ENCODE measurements at places on chromosomes 16 and 17.

GRCh38 chr17:72390675-72391508 lies 270.1 kb downstream of the SOX9 start:
- DNase-seq = no peak

DNA sequence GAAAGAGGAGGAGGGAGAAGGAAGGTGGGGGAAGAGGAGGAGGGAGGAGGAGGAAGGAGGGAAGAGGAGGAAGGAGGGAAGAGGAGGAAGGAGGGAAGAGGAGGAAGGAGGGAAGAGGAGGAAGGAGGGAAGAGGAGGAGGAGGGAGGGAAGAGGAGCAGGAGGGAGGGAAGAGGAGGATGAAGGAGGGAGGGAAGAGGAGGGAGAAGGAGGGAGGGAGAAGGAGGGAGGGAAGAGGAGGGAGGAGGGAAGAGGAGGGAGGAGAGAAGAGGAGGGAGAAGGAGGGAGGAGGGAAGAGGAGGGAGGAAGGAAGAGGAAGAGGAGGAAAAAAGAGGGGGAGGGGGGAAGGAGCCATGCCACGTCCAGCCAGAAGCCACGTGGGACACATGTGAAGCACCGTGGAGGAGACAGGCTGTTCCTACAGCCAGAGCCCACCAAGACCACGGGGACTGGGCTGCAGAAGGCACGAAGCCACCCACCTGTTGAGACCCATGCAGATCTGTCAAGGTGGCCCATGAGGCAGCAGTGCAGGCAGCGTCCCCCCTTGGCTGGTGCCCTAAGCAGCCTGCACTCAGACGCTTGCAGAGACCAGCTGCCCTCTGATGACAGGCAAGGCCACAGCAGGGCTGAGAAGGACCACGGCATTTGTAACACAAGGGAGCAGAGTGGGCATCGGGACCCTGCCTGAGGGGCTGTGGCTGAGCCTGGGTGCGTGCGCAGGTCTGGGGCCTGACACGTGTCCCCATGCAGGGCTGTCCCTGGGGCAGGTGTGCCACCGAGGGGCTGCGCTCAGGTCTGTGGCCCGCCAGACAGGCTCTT lies 10.3 kb downstream of the NDUFAF8 start:
- DNase-seq = no peak

DNA sequence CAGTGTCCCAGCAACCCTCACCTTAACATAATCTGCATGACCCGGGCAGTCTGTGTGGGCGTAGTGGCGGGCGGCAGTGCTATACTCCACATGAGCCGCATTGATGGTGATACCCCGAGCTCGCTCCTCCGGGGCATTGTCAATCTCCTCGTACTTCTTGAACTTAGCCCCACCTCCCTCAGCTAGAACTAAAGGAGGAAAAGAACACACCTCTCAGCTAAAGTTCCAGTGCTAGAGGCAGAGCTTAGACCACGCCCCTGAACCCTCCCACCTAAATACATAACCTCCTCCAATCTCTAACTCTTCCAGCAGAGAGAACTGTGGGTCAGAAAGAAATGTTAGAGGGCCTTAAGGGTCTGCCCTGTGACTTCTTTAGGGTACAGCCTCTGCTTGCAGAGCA lies 855 bp downstream of the TUFM start:
- peak; percentile 82 for DNase-seq

DNA sequence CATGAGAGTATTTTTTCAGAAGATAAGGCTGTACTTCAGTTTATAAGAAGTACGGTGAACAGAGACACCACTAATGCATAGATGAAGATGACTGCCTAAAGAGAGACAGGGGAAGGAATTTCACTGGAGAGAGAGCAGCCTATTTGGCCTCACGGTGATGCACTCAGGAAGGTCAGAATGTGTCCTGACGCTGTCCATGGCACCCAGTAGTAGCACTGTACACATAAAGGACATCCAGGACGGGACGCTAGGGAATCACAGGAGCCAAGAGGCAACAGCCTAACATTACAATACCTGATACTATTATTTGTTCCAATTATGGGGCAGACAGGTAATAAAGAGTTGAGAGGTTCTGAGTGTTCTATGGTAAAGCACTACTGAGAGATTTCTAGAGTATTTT lies 24.9 kb upstream of the LRRC37A start:
- no peak for DNase-seq

DNA sequence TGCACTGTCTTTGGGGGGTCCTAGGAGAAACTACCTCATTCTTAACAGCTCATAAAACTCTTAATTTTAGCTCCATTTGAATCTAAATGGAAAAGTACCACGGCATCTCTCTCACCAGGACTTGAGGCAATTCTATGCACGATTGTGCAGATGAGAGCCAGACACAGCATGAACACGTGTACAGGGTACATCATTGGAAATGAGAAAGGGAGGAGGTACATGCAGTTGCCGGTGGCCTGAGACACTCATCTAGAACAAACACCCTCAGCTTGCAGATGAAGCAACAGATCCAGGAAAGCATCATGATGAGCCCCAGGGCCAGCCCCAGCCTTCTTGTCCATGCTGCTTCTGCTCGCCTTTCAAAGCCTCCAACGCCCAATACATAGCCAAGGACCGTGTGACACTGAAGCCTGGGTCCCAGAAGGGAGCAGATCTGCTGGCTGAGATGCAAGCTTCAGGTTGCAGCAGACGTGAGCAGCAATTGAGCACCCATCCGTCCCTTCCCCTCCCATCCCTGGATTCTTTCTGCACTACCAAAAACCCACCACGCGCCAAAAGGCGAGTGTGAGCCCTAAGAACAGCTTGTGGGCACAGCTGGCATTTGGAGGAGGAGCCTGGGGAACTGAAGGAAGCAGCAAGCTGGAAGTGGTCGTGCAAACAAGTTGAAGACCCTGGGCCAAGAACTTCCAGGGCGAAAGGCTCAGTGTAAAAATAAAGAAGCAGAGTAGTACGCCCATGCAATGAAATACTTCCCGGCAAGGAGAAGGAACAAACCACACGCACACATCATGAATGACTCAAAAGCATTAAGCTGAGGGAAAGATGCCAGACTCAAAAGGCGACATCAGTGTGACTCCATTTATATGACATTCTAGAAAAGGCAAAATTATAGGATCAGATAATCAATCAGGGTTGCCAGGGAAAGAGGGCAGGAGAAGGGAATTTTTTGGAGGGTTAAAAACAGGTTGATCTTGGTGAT lies 7.3 kb upstream of the RCVRN start:
- no peak for DNase-seq

- no peak for DNase-seq
These were observed 14.4 kb downstream of the SNN start for GRCh38 chr16:11682655-11683096.

GRCh38 chr17:69093279-69093789 lies 32.6 kb upstream of the ABCA9 start:
- DNase-seq = no peak

- no peak for DNase-seq
These were observed 4.1 kb downstream of the ZNF624 start for GRCh38 chr17:16649585-16649984.

DNA sequence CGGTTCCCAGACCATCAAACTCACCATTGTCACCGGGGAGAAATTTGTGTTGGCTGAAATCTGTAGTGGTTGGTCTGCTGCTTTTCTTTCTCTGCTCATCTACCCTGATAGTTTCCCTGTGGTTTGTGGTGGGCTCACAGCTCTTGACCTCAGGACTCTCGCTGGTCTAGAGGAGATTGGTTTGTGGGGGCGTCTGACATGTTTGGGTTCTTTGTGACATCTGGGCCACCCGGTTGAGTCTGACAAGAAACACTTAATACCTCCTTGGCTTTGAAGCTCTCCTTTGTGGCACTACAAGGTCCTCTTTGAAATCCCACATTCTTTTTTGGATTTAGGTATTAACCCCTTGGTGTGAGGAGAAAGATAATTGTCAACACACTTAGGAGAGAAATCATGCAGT lies 662.0 kb downstream of the WWOX start:
- no peak for DNase-seq

GRCh38 chr17:56596691-56597494 lies 3.4 kb downstream of the NOG start:
- DNase-seq = no peak

DNA sequence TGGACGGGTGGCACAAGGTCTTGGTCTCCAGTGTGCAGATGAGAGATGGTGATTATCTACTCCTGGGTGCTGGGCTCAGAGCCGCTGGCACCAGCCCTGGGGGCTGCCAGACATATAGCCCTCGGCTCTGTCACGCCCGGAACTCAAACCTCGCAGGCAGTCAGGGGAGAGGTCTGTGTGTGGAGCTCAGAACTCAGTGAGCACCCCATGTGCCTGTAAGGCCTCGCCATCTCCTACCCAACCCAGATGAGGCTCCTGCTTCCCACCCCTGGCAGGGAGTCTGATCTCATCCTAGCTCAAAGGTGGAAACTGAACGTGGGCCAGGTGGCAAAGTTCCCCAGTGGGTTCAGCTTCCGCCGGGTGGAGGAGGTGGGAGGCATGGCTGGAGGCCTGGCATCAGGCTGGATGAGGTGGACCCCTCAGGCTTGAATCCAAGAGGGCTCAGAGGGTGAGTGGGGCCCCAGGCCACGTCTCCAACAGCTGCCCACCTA lies 22.6 kb upstream of the NPTX1 start:
- DNase-seq = no peak

DNA sequence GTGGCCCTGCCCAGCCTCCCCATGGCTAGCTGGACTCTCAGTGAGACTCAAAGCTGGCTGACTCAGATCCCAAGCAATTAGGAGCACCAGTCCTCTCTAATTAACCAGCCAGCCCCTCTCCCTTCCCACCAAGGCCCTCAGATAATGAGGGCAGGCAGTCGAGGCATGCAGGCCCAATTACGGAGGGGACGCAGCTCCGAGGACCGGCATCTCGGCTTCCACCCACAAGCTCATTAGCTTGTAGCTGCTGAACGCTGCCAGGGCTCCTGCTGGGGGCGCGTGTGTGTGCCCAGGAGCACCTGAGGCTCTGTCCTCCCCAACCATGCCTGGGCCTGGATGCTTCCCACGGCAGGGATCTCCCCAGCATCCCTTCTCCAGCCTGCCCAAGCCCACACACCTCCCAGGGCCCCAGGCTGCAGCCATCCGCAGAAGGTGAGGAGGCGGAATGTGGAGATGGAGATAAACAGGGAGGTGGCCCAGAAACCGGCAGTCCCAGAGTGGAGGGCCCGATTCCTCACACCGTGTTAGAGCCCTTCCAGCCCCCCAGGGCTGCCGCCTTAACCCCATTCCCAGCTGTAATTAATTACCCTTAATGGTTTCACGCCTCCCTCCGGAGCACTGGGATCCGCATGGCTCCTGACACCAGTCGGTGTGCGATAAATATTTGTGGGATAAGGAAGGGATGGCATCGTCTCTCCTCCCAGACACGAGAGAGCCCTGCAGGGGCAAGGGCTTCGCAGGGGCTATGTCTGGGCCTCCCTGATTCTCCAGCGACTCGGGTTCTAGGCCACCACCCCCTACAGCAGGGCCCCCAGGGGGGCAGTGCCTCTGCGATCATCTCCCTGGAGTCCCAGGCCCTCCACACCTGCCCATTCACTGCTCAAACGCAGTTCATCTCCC lies 42.2 kb downstream of the RPH3AL start:
- no peak for DNase-seq

- DNase-seq = peak; percentile 29
These were observed 507.0 kb downstream of the MAF start for GRCh38 chr16:79093554-79093967.

- DNase-seq = no peak
These were observed 900 bp downstream of the HAP1 start for GRCh38 chr17:41733348-41734138.

- DNase-seq = no peak
These were observed 121.2 kb downstream of the SNX29 start for GRCh38 chr16:12097523-12098428.

- no peak for DNase-seq
These were observed 17.9 kb downstream of the ACSM3 start for GRCh38 chr16:20781697-20782096.

- DNase-seq = no peak
These were observed 265.5 kb downstream of the C16orf95 start for GRCh38 chr16:87051526-87052320.

GRCh38 chr17:38459567-38459966 lies 31.3 kb downstream of the ARHGAP23 start:
- no peak for DNase-seq

- DNase-seq = no peak
These were observed 583.3 kb downstream of the HS3ST4 start for GRCh38 chr16:26275021-26275590.

DNA sequence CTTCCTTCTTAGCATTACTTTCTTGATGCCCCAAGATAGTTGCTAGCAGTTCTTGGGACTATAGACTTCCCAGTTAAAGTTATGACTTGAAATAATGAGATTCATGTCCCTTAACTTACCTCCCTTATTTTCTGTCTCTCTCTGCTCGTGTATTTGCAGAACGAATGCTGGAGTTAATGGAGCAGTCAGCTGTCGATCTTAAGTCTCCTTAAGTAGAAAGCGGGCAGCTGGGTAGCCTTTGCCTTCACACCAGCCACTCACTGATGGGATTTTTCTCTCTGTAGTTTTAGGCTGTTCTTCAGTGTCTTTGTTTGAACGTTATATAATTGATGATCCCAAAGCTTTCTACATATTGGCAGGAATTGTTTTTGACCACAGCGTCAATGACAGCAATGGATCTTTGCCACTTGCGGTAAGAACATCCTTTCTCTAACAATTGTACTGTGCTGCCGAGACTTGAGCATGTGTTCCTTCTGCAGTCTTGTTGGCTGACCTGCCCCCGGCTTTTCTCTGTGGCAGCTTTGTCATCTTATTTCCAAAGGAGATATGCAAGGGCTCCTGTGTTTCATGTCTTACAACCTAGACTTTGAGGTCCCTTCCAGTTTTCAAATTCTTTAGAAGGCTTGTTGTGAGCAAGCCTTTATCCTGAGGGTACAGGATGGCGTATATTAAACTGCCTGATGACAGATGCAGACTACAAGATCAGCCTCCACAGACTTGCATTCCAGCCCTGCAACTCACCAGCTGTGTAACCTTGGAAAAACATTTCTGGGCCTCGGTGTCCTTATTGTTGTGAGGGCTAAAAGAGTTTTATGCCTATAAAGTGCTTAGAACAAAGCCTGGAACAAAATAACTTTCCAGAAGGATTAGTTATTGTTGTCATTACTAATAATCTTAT lies 25.1 kb upstream of the ABCA3 start:
- no peak for DNase-seq

GRCh38 chr16:89395150-89396142 lies 94.9 kb downstream of the ANKRD11 start:
- DNase-seq = peak; percentile 87
